ENCODE measurements at places on chromosomes 4 and X.

DNA sequence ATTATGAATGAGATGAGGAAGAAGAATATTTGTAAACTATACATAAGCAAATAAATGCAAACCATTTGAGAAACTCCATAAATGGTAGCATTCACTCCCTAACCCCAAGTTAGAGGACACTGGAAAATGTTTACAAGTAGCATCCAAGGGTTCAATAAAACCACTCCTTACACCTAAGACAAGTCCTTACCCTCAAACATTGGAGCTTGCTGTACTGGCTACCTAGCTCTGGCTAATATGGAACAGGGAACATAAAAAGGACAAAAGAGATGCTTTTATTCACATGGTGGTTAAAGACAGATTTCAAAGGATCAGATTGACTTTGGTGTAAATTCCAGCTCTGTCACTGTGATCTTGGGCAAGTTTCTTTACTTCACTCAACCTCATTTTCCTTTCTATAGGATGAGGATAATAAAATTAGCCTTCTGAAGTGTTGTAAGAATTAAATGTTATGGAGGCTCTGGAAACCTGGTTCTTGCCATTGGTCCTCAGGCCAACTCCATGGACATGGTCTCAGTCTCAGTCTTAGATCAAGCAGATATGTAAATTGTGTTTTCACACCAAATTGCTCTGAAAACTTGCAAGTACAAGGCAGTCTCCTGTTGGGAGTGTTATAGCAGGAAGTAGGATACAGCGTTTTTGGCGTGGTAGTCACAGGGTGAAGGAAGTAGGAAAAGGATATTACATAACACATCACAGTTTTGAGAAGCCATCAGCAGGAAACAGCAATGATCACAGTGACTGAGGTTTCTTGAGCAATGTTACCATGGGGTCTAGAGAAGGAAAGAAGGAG is 3.3 kb downstream of the CXCL1 start:
- DNase-seq = no peak

- DNase-seq = no peak
Observed at GRCh38 chrX:31266203-31267076, 194.6 kb upstream of the FTHL17 start.

DNA sequence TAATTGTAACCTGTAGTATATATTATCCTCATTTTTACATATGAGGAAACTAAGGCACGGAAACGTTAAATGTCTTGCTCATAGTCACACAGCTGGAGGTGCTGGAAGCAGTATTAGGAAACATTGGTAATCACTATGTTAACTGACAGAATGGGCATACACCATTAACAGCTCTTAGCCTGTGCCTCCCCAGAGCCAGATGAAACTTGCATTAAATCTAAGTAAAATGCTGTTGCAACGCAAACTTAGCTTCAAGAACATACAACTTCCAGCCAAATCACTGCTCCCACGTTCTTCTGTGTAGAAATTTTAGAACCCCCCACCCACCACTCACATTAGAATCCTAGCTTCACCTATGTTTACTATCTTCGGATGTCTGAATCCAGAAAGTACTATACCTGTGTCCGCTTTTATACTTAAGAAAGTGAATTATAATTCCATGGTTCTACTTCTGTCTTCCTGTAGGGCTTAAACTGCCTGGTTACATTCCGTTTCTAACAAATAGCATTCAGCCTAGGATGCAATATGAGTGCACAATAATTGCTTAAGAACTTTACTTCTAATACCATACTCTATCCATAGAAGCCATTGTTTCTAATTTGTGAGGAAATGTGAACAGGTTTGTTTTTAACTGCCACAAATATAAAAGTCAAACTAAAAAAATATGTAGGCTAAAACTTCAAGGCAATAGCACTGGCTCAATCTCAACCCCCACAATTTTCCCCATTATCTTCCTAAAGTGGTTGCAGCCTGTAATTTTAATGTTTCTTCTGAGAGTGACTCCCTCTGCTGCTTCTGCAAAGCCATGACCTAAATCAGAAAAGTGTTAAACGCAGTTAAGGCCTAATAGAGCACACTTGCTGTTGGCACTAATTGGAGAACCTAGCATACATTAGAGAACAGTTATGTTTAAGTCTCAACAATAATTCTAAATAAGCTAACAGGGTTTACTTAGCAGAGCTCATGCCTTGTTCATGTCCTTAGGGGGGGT is 4.4 kb downstream of the UNC5C start:
- no peak for DNase-seq

- DNase-seq = no peak
Observed at GRCh38 chrX:69024931-69025330, 140.3 kb downstream of the PJA1 start.

DNA sequence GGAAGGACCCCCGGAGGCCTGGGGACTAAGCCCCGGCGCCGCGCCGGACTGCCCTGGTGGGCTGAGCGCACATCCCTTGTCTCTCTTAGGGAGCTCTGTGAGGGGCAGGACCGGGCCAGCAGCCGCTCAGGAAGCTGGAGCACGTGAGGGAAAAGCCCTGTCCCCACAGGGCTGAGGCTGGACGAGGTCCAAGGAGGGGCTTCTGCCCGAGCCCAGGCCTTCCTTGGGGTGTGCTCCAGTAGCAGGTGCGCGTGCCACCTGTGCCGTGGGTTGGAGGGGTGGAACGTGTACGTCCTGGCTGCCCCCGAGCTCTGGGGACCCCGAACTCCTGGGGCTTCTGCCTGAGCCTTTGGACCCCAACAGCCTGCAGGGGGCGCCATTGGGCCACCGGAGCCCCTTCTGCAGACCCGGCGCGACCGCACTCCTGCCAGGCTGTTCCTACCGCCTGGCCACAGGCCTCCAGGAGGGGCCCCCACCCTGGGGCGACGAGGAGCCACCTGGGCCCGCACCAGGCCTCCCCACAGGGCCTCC is 27.2 kb downstream of the TACC3 start:
- DNase-seq = peak; percentile 68

DNA sequence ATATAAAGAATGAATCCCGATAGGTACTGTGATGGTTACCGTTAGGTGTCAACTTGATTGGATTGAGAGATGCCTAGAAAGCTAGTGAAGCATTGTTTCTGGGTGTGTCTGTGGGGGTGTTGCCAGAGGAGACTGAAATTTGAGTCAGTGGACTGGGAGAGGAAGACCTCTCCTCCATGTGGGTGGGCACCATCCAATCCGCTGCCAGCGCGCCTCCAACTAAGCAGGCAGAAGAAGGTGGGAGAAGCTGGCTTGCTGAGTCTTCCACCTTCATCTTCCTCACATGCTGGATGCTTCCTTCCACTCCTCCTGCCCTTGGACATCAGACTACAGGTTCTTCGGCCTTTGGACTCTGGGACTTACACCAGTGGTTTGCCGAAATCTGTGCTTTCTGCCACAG is 40.1 kb downstream of the WFS1 start:
- DNase-seq = no peak

GRCh38 chr4:143185253-143186107 is 763 bp downstream of the USP38 start:
- DNase-seq = no peak

DNA sequence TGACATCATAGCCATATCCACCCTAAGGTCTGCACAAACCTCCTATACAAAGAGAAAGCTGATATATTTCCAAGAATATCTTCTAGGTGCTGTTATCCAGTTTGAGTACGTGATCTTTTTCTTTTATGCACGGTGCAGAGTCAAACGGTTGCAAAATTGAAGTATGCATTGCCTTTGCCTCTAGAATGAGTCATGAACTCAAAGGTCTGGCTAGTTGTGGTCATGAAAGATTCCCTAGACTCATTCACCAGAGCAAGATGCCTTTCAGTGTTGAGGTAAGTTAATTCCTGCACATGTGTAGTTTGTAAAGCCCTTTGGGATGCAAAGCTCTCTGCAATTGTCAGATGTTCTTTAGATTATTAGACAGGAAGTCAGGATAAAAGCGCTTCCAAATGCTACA is 704.4 kb downstream of the PCDH19 start:
- DNase-seq = no peak

DNA sequence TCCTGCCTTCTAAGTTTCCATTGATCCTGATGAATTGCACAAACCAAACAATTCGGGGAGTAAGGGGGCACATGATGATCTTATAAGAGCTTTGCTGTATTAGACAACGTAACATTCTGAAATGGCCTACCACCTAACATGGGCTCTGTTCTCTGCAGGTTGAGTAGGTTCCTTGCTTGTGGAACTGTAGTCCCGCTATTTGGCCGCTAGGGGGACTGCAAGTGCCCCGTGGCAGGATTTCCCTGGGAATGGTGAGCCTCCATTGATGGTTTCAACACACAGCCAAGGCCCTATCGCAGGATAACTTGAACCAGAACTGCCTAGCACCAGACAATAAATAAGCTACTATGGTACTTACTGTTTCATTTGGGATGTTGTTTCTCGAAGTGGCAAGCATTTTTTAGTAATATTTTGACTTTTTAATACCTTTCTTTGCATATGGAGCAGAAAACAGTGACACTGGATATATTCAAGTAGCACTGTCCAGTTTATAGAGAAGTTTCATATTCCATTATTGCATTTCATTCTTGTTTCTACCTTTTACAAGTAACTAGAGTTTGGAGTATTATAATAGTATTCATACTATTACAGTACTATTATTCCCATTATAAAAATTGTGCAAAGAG is 11.9 kb downstream of the AR start:
- DNase-seq = no peak

DNA sequence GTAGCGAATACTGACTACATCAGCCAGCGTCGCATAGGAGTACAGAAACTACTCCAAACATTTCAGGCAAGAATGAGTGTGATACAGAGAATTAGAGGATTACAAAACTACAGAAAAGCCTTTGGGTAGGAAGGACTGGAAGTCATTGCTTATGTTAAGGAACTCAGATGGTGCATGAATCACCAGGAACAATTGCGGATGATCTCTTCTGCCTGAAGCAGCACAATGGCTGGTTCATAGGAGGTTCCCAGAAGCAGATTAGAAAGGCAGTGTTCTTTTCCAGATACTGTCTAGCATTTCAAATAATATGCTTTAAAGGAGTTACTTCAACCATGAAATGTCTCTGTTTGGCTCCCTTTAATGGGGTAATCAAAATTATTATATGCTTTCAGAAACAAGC is 42.5 kb upstream of the MAP9 start:
- DNase-seq = no peak

GRCh38 chr4:140637836-140638235 is 69.1 kb upstream of the UCP1 start:
- peak; percentile 18 for DNase-seq

- DNase-seq = no peak
Observed at GRCh38 chr4:183306811-183307210, 13.3 kb downstream of the CLDN22 start.

DNA sequence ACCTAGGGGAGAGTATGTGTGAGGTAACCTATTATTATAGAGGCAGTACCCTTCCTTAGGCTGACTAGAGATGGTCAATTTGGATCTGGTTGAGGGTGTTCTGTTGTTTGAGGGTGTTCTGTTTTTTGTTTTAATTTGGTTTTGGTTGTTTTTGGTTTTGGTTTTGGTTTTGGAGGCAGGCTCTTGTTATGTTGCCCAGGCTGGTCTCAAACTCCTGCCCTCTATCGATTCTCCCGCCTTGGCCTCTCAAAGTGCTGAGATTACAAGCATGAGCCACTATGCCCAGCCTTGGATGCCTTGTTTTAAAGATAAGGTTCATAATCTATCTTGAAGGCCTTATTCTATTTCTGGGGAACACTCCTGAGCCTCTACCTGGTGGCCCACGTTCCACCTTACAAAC is 912 bp downstream of the CXorf65 start:
- no peak for DNase-seq

DNA sequence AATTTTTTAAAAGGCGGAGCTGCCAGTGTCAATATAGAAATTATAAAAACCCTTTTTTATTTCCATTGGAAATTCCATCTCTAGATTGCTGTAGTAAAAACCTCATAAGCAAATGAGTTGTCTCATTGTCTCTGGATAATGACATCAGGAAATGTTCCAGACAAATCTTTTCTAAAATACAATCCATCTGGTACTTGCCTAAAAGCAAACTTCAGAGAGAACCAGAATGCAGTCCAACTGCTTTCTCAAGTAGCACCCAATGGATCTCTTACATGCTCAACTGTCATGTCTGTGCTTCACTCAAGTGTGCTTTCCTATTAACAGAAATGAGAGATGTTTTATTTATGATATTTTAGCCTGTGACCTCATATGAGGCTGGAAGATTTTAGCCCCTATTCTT is 399.6 kb upstream of the NDST3 start:
- no peak for DNase-seq

DNA sequence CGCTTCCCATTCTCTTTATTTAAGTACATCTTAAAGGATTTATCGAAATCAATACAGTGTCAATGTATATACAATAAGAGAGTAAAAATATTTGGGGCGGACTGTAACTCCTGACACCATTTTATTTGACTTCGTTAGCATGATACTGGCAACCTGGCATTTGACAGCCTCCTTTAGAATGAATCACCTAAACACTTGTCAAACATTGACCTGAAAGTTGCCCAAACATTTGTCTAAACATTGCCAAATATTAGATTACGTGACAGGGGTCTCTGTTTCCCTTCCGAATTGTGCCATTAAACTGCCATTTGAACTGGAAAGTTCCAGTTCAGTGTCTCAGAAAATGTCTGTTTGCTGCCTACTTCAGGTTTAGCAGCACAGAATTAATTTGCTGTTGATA is 20.8 kb upstream of the FAM9A start:
- DNase-seq = no peak

- no peak for DNase-seq
Observed at GRCh38 chrX:22634751-22635150, 362.0 kb downstream of the CBLL2 start.

DNA sequence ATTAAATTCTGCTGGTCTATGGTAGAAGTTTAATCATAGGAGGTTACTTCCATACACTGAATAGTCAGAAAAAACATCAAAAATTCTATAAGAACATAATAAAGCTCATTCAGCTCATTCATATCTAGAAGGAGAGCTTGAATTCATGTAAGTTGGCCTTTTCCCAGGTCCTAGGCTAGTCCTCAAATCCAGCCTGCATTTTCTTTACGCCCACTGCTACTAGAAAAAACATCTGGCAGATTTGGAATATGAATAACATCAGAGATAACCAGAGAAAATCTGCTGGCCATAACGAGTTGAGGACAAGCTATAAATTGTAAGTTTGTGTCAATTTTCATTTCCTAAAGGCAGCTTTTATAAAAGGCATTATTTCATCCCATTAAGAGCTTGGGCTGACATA is 95.5 kb downstream of the MXRA5 start:
- DNase-seq = no peak

GRCh38 chr4:118281611-118282442 is 71.0 kb downstream of the PRSS12 start:
- no peak for DNase-seq

DNA sequence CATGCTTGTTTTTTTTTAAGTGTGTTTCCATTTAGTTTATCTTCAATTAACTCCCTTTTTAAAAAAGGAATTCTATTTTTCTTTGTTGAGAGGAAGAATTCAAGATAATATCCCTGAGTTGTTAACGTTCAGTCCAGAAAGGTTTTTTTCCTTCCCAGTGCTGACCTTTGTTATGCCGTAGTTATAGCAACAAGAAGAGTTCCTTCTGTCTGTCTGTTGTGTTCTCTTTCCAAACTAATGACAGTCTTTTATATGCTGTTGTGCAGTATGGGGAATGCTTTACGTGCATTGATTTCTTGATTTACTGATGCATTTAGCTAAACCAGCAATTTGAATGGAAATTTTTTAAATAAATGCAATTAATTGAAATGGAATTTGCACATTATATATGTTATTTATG is 6.6 kb upstream of the CXXC4 start:
- no peak for DNase-seq

DNA sequence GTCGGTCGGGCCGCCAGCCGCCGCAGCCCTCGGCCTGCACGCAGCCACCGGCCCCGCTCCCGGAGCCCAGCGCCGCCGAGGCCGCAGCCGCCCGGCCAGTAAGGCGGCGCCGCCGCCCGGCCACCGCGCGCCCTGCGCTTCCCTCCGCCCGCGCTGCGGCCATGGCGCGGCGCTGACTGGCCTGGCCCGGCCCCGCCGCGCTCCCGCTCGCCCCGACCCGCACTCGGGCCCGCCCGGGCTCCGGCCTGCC is 213 bp downstream of the NFKB1 start:
- DNase-seq = no peak

All from GDM1 (cell line).